ENCODE measurements at places on chromosomes 13 and 19.

- no peak for DNase-seq
Measured at GRCh38 chr13:31115616-31116015, 46.1 kb downstream of the HSPH1 start.

GRCh38 chr19:58181902-58182576 lies 822 bp upstream of the ZNF274 start:
- DNase-seq: no peak

DNA sequence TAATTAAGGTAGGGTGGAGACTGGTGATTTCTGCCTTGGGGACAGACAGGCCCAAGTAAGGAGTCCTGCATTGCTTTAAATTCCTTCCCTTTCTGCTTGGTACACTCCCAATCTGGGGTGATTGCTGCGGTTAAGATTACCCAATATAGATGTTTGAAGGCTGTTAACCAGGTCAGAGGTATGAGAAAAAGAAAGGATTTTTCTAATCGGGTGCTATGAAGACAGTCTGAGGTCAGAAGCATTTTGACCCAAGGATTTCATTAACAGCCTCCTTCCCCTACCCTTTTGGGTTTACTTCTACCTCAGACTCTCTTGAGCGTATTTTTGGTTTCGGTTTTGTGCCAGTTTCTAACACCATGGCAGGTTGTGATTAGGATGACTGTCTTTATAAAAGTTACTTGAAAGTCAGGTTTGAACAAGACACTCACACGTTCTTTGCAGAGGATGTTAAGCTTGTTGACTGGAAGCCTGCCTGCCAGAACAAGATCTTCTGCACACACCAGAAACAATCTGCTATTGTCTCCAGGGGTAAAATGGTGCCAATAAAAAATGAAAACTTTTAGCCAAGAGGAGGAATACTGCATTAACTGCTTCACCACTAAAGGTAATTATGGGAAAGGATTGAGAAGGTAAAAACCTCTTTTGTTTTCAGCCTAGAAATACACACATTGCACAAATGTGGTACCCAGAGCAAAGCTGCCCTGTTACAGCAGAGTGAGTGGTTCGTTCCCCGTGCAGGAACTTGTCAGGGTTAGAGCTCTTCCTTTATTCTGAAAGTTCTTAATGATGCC lies 108.8 kb downstream of the NDFIP2 start:
- DNase-seq: no peak

GRCh38 chr19:3977242-3978143 lies 6.6 kb upstream of the DAPK3 start:
- DNase-seq: no peak

GRCh38 chr19:17873786-17874757 lies 2.3 kb downstream of the SLC5A5 start:
- DNase-seq: no peak

- no peak for DNase-seq
Measured at GRCh38 chr13:94329277-94329676, 150.2 kb downstream of the DCT start.

DNA sequence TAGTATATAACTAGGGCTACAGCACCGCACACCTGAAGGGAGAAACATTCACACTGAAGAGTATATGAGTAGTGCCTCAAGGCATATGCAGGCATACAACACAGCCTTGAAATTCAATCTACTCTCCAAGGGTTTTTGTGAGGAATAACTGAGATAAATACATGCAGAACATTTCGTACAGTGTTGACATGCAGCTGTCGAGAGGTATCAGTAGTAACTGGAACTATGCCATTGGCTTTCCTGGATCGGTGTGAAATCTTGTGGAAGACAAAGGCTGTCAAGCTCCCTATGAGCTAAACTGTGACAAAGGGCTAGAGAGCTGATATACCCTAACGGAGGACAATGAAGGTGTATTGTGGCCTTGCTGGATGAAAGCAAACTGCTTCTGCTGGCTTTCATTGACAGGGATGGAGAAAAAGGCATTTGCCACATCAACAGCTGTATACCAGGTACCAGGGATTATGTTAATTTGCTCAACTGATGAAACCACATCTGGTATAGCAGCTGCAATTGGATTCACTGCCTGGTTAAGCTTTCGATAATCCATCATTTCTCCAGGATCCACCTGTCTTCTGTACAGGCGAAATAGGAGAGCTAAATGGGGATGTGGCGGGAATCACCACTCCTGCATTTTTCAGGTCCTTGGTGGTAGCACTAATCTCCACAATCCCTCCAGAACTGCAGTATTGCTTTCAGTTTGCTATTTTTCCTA lies 16.3 kb downstream of the MTRF1 start:
- no peak for DNase-seq

GRCh38 chr13:113650731-113651148 lies 7.3 kb downstream of the ATP4B start:
- DNase-seq: no peak

DNA sequence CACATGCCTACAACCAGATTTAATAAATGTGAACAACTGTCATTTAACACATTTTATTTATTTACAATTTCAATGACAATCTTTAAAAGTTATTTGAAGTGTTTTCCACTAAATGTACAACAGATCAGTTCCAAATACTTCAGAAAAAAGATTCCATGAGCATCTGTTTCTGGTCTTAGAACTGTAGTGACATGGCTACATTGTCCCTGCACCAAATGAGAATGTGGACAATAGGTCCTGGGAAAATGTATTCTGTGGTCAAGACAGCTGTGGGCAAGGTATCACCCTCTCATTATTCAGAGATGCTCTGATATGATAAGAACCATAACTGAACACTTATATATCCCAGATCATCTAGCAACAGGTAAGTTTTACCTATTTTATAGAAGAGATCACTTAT lies 43.7 kb downstream of the ELF1 start:
- no peak for DNase-seq

- DNase-seq: no peak
Measured at GRCh38 chr13:108155185-108156106, 59.9 kb downstream of the LIG4 start.

DNA sequence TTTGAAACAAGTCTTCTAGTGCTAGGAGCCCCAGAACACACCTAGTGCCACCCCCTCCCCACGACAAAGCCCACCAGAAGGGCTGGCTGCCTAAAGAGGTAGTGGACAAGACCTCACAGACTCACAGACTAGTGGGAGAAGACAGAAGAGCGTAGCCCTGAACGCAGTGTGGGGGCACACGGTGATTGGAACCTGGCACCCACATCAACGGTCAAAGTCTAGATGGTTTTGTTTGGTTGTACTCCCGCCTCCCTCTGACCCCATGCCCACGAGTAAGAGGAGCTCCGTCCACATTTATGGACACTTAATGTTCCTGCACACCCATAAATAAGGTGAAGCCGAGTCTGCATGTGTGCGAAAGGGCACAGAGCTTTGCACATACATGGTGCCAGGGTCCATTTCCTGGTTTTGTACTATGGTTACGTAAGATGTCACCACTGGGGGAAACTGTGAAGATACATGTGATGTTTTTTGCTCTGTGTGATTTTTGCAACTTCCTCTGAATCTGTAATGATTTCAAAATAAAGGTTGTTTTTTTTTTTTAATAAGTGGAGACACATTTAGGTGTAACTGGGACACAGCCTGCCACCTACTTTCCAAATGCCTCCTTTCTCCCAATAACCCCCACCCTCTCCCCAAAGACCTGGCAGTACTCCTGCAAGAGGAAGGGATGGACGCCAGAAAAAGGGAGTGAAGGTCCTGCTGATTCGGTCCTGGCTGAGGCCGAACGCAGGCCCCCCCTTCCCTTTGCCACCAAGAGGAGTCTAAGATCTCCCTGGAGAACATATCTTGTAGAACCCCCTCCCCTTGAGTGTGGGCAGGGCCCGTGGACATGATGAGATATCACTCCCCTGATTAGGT lies 72.8 kb downstream of the GNG7 start:
- DNase-seq: no peak

GRCh38 chr13:101059793-101060192 lies 356.5 kb downstream of the NALCN start:
- DNase-seq: no peak

DNA sequence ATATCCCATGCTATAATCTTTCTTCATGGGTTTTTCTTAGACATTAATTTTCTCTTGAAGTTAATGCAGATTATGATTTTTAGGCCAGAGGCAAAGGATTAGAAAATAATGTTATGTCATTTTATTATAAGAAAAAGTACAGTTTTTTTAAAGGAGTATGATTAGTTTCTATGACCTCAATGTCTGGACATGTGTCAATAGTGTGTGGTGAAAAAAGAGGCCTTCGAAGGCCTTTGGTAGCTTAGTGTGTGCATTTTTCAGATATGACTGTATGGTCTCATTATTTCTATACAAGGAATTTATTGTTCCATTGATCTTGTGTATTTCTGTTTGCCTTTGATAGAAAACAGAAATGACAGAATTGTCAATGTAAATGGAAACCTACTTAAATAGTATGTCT lies 195.6 kb downstream of the GPC5 start:
- DNase-seq: no peak

- no peak for DNase-seq
Measured at GRCh38 chr13:58655086-58655485, 1023.5 kb downstream of the PCDH17 start.
